ENCODE measurements at places on chromosomes 5 and 9.

GRCh38 chr9:113446323-113446740, 17.2 kb upstream of the RGS3 start:
- DNase-seq = peak; percentile 65

DNA sequence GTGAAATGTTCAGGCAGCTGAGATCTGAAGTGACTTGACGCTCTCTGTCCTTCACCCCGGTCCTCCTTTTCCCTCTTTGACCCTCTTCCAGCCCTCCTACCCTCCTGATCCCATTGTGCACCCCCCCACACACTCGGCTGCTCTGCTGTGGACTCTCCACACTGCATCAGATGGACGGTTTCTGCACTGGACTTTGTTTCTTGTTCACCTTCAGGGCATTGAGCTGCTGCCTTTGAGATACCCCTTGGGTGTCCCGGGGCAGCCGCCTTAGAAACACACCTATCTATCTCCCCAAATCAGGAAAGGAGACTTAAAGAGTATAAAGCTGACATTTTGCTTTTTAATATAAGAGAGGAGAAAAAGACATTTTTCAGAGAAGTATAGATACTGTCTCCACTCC, 27.5 kb downstream of the AMBP start:
- DNase-seq = no peak

- DNase-seq = no peak
These were observed 154.3 kb upstream of the RAI14 start for GRCh38 chr5:34501840-34502239.

GRCh38 chr5:173862047-173862477, 26.1 kb upstream of the CPEB4 start:
- DNase-seq = no peak

DNA sequence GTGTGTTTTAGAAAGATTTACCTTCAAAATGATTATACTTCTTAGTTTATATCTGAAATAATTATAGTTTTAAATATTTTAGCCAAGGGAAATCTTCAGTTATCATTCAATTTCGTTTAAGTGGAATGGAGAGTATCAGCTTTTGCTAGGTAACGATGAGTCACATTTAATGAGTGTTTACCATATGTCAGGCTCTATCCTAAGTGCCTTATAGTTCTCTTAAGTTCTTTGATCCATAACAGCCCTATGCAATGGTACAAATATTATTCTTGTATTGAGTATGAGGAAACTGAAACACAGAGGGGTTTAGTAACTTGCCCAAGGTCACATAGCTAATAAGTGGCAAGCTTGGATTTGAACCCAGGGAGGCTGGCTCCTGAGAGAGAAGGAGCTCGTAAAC, 37.5 kb upstream of the SHB start:
- no peak for DNase-seq

GRCh38 chr9:30172206-30172605, 2212.2 kb upstream of the ACO1 start:
- DNase-seq = no peak

DNA sequence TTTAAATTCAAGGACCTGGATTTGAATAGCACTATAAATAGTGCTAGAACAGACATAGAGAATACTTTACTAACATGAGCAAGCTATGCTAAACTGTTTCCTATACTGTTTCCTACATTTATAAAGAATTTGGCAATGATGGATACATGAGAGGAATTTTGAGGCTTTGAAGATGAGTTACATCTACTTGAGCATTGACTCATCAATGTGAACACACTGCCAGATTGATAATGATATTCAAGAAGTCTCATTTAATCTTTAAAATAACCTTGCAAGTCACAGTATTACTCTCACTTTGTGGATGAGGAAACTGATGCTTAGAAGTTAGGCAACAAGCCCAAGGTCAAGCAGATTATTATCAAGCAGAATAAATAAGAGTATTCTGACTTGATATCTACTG, 281.9 kb downstream of the DNAH5 start:
- DNase-seq = no peak

All from iPS-NIHi11 (cell line).